Jurkat, Clone E6-1 (cell line): ENCODE measurements at places on chromosomes 7 and 10.

DNA sequence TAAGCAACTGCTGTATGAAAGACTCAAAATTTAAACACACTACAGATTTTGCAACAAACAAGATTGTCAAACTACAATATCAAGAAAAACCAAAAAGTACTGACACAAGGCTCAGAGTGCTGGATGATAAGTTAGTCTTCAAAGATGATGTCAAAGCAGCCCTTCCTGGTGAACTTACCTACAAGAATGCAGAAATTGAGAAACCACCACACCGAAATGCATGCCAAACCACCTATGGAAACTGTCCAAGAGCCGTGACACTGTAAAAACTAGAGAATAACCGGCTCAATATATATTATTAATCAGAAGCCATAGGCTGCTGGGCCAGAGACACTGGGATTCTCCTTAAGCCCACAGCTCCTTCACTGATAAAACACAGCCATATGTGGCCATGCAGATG lies 25.3 kb downstream of the DENND11 start:
- DNase-seq = no peak

- no peak for DNase-seq
These were observed 45.0 kb downstream of the FAM20C start for GRCh38 chr7:237385-237784.

DNA sequence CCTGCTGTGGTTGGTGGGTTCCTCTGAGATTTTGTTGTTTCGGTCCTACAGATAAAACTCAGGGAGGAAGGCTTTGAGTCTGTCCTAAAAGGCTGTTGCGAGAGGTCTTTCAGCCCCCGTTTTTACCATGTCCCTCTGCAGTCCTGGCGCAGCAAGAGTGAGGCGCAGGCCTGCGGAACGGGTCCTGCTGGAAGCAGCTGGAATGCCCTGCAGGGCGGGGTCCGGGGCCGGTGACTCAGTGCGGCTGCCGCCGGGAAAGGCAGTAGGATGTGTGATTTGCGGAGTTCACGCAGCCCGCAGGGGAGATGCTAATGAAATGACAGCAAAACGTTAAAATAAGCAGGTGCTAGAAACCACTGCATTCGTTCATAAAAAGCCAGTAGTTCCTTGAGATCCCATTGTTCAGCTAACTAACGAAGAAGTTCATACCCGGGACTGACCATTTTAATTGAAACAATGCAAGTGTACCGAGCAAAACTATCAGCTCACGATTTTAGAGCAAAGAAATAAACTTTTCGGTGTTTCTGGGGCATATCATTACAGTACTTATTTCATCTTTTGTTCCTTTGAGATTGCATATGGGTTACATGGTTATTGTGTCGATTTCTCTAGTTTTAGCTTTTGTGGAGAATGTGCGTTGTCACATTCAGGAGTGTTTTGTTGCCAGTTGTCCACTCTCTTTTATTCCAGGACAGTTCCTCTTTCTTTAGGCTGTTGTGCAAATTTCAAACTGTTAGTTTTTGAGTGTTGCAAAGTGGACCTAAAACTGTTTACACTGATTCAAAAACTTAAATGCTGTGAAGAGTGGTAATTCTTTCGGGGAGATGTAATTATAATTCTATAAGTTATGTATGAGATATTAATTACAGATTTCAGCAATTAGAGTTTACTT lies 783 bp downstream of the ANLN start:
- DNase-seq = peak; percentile 46

GRCh38 chr10:6487920-6488319 lies 92.2 kb downstream of the PRKCQ start:
- DNase-seq = no peak

GRCh38 chr10:99698504-99699080 lies 33.3 kb downstream of the COX15 start:
- DNase-seq = no peak

DNA sequence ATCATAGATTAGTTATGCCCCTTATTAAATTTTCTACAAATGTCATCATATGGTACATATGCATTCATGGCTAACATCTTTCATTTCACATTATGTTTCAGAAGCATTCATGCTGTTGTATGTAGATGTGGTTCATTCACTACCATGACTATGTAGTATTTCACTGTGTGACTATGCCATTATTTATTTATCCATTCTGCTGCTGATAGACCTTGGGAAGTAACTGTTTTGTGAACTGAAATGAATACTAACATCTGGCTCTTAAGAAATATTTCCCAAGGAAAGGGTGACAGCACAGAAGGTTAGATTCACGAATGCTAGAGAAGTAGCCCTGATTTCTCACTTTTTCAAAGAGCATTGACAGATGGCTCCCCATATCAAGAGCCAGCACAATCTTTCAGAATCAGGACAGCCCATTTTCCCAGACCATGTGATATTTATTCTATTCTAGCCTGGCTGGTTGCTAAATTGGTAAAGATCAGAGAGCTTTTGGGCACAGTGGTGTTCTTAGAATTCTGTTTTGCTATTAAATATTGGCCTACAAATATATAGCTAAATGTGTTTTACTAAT lies 157.4 kb downstream of the DYNC1I1 start:
- DNase-seq = no peak

GRCh38 chr10:34791947-34792346 lies 23.1 kb downstream of the PARD3 start:
- DNase-seq = no peak

DNA sequence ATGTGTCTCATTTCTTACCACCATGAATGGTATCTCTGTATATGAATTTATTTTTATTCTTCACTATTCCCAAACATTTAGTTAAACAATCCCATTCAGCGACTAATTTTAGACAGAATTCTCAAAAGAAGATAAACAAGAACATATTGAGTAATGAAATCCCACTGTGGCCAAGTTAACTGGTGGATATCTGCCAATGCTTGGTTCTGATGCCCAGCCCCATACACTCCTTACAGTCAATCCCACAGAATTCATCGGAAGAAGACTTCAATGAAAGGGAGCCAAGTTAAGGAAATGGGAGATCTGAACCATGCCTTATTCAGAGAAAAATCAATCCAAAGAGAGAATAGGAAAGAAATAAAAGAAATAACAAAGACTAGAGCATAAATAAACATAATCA lies 518.0 kb downstream of the XPNPEP1 start:
- no peak for DNase-seq

DNA sequence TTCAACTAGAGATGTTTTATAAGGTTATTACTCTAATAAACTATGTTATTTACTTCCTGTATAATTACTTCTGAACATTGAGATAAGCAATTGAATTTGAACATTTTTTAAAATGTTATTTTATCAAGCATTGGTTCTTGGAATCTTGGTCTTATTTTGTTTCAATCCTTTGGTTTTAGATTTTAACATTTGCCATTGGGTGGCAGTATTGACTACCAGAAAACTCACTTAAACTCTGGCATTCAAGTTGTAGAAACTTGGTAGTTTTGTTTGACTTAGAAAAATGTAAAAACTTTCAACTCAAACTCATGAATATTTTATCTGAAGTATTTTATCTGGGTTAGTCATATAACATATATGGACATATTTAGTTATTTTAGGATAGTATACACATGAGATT lies 48.1 kb downstream of the ATRNL1 start:
- no peak for DNase-seq

DNA sequence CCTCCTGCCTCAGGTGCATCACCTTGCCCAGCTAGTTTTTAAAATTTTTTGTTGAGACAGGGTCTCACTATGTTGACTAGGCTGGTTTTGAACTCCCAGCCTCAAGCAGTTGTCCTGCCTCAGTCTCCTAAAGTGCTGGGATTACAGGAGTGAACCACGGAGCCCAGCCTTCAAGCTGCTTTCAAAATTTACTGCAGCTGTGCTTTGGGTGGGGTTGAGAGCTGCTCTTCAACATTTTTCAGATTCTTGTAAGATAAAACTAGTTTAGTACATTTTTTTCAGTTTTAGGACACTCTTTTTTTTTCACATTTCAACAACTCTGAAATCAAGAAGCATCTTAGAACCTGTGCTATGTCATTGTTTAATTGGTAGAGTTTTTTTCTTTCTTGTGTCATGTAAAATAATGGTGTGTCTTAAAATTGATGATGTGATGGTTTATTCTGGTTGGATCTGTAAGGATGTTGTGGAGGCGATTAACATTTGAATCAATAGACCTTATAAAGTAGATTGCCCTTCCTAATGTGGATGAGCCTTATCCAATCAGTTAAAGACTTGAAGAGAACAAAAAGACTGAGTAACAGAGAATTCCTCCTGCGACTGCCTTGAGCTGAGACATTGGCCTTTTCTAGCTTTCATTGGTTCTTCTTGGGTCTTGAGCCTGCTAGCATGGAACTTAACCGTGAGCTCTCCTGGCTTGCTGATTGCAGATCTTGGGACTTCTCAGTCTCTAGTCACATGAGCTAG lies 13.5 kb downstream of the PLEKHA8 start:
- no peak for DNase-seq

DNA sequence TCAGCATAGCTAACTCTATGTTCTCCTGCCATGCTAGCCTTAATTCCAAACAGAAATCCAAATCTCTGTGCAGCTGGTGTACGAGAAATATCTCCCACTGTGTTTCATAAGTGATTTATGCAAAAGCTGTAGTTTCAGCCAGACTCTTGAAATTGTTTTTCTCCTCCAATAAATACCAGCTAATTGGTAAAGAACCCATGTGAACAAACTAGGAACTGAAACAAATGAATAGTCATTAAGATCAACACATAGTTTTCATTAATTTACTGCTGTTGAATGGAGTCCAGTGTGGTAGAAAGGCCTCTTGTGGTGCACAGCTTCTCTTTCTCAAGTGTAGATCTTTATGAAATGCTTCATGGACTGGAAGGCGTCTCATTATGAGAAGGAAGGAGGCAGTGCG lies 18.4 kb downstream of the PPP1R17 start:
- no peak for DNase-seq

- DNase-seq = peak; percentile 35
These were observed 19.9 kb downstream of the KLF6 start for GRCh38 chr10:3765146-3765545.

GRCh38 chr10:23656735-23657134 lies 217.9 kb downstream of the OTUD1 start:
- DNase-seq = no peak

- DNase-seq = no peak
These were observed 207.0 kb downstream of the GPAM start for GRCh38 chr10:111976557-111976956.

GRCh38 chr10:81093056-81093455 lies 555.4 kb downstream of the SH2D4B start:
- no peak for DNase-seq

DNA sequence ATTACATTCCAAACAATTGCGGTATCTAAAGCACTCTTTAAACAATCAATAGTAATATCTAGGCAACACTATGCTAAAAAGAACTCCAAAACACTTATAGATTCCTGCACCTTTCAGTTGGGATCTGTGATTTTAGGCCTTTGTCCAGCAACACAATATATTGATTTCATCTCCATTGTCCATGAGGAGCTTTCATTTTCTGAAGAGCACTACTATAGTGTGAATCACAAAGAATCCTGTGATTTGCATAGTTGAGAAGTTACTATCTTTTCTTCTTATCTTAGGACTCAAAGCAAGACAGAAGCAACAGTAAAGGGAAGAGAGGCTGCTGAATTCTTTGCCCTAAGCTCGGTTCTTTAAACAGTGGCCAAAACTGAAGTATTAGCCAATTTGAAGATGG lies 846.8 kb downstream of the IPMK start:
- no peak for DNase-seq

DNA sequence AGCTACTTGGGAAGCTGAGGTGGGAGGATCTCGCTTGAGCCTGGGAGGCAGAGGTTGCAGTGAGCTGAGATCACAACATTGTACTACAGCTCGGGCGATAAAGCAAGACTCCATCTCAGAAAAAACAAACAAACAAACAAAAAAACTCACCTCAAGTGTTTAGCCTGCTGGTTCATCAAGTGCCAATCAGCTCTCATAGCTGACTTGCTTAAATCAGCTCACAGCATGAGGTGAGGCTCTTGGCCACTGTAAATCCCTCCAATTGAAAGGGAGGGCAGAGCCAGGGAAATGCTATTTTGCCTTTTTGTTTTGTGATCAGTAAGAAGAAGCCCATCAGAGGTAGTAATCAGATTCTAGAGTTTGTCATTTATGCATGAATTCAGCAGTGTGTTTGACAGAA lies 112.3 kb downstream of the RAB11FIP2 start:
- no peak for DNase-seq

- DNase-seq = no peak
These were observed 91.8 kb downstream of the BAMBI start for GRCh38 chr10:28769091-28769604.

DNA sequence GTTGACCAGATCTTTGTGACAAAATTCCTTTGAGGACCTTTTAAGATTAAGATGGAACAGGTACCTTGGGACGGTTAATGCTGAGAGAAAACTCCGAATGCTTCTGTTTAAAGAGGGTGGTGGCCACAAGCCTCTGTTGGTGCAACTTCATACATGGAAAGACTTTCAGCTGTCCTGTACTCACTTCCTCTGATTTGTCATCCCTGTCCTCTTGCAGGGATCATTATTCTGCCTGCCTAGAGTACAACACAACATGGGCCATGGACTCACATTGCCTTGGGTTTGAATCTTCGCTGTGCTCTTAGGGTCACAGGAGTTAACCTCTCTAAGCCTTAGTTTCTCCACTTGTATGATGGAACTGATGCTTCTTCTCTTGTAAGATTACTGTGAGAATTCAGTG lies 75.1 kb downstream of the ENTPD1 start:
- DNase-seq = no peak

DNA sequence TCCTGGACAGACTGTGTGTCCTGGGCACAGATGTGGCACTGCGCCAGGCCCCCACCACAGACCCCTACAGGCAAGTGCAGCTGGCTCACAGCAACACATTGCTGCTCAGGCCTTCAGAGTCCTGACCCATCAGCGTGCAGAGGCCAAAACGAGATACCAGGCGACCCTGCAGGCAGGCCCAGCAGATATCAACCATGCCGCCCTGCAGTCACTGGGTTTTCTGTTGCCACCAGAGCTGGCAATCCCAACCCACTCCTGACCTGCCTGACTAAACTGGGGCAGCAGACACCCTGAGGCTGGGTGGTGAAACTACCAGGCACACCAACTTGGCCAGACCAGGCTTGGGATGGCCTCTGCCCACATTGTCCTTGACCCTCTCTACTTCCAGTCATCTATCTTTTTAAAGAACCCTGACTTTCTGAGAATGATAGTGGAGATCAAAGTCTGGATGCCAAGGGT lies 20.3 kb downstream of the ZCCHC24 start:
- DNase-seq = no peak

- no peak for DNase-seq
These were observed 104.1 kb downstream of the THSD7A start for GRCh38 chr7:11727864-11728263.

DNA sequence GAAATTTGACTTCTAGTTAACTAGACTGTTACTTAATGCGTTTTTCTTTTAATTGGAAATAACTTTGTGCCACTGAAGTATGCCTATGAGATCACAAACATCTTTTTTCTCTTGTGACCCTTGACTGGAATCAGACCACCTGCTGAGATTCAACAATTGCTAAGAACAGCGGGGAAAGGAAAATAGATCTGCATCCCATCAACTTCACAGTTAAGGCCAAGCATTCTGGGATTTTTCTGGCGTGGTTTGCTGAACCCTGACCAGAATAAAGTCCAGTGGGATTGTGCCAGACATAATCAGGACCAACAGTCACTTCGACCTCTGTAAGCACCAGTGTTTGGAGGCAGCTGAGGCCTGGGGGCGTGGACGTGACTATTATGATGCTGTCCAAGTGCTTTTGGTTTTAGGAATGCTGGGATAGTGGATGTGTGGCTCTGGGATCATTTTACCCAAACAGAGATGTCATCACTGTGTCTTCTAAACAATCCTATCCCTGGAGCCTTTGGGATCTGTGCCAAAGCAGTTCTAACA lies 373.3 kb upstream of the PRKCQ start:
- DNase-seq = no peak

- DNase-seq = no peak
These were observed 176.2 kb downstream of the GALNT17 start for GRCh38 chr7:71308096-71308495.

GRCh38 chr10:49081547-49082275 lies 33.6 kb downstream of the VSTM4 start:
- no peak for DNase-seq
